ENCODE measurements at places on chromosomes 2 and 18. TPM values are rescaled to one million over a fixed set of nuclear protein-coding genes. Genes with fewer than 3 reads are reported as not detected.

Gene MROH2A
- 0.27 TPM for polyA plus RNA-seq

Gene SPR
- polyA plus RNA-seq: 10.1 TPM

Gene VIT
- not detected for polyA plus RNA-seq

Gene IL1R2
- polyA plus RNA-seq: 0.31 TPM

Gene GALNT3
- polyA plus RNA-seq: 14.4 TPM

Gene CARF
- polyA plus RNA-seq: 19.9 TPM

All from renal cortex interstitium (tissue), 15 donors.